Fibroblast of lung (primary cell): ENCODE measurements at places on chromosomes 12 and 14. TPM values are rescaled to one million over a fixed set of nuclear protein-coding genes. Genes with fewer than 3 reads are reported as not detected.

Gene RNF212B
- total RNA-seq, result not detected in 2 replicates

Gene LHX5
- not detected in 2 replicates for total RNA-seq

Gene AQP6
- total RNA-seq, result under 0.01 and 0.17 TPM in 2 replicates

Gene P3H3
- total RNA-seq, result 72.4 and 96.3 TPM in 2 replicates

Gene SMCO2
- 0.26 TPM in 1 of 2 replicates, not detected in the other for total RNA-seq
